ENCODE measurements at places on chromosomes 11 and 22.

DNA sequence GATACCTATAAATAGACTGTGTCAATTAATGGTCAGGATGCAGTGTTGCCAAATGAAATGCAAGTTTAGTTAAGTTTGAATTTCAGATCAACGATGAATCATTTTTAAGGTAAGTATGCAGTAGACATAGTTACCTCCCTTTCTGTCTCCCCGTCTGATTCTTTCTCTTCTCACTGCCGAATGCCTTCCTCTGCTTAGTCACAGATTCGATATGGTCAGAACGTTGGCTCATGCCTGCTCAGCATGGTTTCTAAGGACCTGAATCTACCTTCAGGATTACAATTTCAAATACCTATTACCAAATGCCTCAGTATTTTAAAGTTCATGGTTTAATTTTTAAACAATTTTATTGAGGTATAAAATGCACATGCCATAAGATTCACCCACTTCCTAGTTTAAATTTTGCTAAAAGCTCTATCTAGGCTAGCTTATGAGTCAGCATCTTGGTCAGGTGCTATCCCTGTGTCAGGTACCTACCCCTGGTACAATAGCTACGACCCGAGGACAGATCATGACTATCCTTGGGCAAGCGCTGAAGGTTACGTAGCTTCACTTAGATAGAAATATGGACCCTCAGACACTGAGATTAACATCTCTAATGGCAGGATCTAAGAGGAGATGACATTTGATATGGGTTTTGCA, 78.2 kb upstream of the SPON1 start:
- no peaks in the 10 kb centered on the region for H3K27me3 ChIP-seq
- no peaks in the 10 kb centered on the region for H3K36me3 ChIP-seq
- H3K4me1 ChIP-seq, result no peaks in the 10 kb centered on the region
- H3K27ac ChIP-seq, result no peak overlapping the region

- peak overlapping the region; percentile 48 for H3K4me3 ChIP-seq
- no peaks in the 10 kb centered on the region for H3K36me3 ChIP-seq
- H3K27me3 ChIP-seq, result no peaks in the 10 kb centered on the region
- DNase-seq, result peak; percentile 80
- H3K4me1 ChIP-seq, result peaks cover 18% of the 10 kb centered on the region
Measured at GRCh38 chr11:65419772-65420481, 2.7 kb upstream of the NEAT1 start.

GRCh38 chr11:134139873-134140331, 71.0 kb downstream of the JAM3 start:
- no peaks in the 10 kb centered on the region for H3K27me3 ChIP-seq
- peak; percentile 65 for DNase-seq
- no peak overlapping the region for H3K27ac ChIP-seq
- no peak overlapping the region for H3K4me3 ChIP-seq

- no peaks in the 10 kb centered on the region for H3K27me3 ChIP-seq
- no peak overlapping the region for H3K27ac ChIP-seq
- H3K4me1 ChIP-seq, result no peaks in the 10 kb centered on the region
- no peak for DNase-seq
Measured at GRCh38 chr11:134072844-134073243, 4.0 kb downstream of the JAM3 start.

DNA sequence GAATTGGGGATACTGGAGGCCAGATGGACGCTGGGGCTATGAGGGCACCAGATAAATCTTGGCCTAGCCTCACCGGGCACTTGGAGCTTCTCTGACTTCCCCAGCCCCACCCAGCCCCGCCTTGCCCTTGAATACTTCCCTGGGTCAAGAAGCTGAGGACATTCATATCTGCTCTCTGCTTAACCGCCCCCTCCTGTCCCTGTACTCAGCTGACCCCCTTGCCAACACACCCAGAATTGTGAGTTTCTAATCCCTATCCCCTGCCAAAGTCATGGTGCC, 22.0 kb downstream of the FADS3 start:
- no peaks in the 10 kb centered on the region for H3K27me3 ChIP-seq
- no peak overlapping the region for H3K4me3 ChIP-seq
- no peak overlapping the region for H3K27ac ChIP-seq
- H3K4me1 ChIP-seq, result no peaks in the 10 kb centered on the region

- no peaks in the 10 kb centered on the region for H3K4me1 ChIP-seq
- H3K36me3 ChIP-seq, result no peaks in the 10 kb centered on the region
- no peak overlapping the region for H3K4me3 ChIP-seq
- no peaks in the 10 kb centered on the region for H3K27me3 ChIP-seq
- DNase-seq, result no peak
Measured at GRCh38 chr22:35498026-35498800, 42.4 kb upstream of the RASD2 start.

DNA sequence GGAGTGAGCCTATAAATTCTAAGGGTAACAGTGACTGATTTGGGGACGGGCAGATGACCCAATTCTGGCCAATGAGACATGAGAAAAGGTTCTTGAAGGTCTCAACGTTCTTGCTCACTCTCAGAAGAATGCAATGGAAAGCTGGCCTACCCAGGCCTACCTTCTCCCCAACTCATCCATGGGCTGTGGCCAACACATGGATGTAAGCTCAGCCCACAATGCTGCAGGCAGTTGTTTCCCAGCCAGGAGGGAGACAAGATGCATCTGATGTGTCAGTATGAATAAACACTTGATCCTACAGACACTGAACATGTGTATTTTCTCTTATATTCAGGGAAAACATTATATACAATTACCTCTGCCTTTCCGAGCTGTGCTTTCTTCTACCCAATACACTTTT, 24.4 kb downstream of the PI4KA start:
- H3K27me3 ChIP-seq, result no peaks in the 10 kb centered on the region
- no peak for DNase-seq
- no peak overlapping the region for H3K4me3 ChIP-seq
- no peaks in the 10 kb centered on the region for H3K4me1 ChIP-seq

- no peak for DNase-seq
- H3K27ac ChIP-seq, result no peak overlapping the region
- H3K36me3 ChIP-seq, result no peaks in the 10 kb centered on the region
- H3K4me1 ChIP-seq, result no peaks in the 10 kb centered on the region
- H3K4me3 ChIP-seq, result no peak overlapping the region
Measured at GRCh38 chr11:19719960-19720359, 7.3 kb downstream of the NAV2 start.

Measured in H9 (cell line).